ENCODE measurements at places on chromosomes 4 and X.

DNA sequence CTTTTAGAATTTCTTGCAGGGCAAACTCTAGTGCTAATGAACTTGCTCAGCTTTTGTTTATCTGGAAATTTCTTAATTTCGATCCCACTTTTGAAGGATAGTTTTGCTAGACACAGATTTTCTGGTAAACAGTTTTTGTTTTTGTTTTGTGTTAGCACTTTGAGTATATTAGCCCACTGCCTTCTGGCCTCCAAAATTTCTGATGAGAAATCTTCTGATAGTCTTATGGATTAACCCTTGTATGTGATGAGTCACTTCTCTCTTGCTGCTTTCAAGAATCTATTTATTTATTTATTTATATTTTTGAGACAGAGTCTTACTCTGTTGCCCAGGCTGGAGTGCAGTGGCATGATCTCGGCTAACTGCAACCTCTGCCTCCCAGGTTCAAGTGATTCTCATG lies 27.0 kb upstream of the GIMD1 start:
- no peak for DNase-seq

DNA sequence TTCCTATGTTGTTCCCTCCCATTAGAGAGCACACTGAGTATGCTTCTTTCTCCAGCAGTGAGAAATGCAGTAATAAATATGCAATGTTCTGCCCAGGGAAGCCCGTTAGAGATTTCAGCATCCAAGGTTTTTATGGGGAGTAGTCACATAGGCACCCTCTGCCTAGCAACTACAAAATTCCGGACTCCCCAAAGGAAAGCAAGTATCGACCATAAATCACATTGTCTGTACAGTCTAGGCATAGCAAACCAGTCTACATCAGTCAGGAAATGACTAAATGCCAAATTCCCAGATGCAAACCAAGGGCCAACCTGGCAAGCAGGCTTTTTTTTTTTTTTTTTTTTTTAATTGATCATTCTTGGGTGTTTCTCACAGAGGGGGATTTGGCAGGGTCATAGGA lies 34.8 kb downstream of the GPR101 start:
- DNase-seq, result no peak

DNA sequence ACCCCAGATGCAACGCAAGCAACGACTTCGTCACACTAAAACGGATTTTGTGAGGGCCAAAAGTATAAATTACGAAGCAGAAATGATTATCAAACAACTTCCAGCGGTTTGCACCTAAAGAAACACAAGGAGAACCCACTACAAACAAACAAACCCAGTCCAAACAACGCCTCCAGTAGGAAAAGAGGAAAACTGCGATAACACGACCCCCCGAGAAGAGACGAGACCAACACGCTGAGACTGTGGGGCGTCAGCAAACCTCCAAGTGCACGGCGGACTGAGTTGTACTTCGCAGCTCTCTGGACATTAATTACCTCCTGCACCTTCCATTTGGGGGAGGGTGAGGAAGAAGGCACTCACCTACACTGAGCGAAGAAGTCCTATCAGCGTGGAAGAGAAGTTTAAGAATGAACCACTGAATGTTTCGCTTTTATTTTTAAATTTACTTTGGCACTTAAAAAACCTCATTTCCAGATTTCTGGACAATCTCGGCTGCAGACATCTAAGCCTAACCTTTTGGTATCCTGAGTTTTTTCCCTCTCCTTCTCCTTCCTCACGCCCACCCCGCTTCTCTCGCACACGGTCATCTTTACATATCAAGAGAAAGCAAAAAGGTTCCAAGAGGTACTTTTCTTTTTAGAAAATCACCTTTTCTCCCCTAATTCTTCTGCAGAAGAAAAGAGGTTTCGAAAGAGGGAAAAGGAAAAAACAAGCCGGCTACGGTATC lies at the start of gene MAB21L2:
MAB21L2 (plus strand) TSS at position 6 of the 727 bp plus-strand sequence. CDS start 879 bp downstream, outside the sequence.
- DNase-seq, result no peak

DNA sequence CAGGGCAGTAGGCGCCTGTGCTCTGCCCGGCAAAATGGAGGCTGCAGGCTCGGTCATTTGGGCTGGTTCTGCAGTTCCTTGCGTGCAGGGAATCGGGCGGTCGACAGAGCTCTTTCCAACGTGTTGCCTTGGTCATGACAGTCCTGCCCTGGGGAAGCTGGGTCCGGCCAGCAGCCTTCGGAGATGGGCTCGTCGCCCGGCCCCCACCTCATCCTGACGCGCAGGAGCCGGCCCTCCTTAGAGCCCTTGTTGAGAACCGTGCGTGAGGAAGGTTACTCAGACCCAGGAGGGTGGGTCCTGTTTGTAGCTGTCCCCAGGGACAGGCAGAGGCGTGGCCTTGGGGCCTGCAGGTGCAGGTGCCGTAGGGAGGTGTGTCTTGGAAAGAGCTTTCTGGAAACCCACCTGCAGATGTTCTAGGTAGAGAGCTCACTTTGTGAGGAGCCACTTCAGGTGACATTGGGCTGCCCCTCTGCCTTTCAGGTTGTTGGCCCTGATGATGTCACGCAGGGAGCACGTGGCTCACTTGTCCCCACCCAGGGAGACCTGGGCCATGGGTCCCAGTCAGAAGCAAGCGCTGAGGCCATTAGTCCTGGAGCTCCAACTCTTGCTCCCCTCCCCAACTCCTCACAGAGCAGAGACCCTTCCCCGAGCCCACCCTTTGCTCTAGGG lies 15.2 kb upstream of the HGFAC start:
- DNase-seq, result no peak

- no peak for DNase-seq
These were observed 190.5 kb upstream of the GALNTL6 start for GRCh38 chr4:171622729-171623128.

GRCh38 chr4:142474398-142475087 lies 371.6 kb downstream of the INPP4B start:
- no peak for DNase-seq

- no peak for DNase-seq
These were observed 284.2 kb downstream of the RCHY1 start for GRCh38 chr4:75229806-75230570.

- DNase-seq, result no peak
These were observed 4.7 kb upstream of the ASB5 start for GRCh38 chr4:176273736-176274135.

GRCh38 chr4:141576585-141577110 lies 59.7 kb upstream of the IL15 start:
- no peak for DNase-seq

DNA sequence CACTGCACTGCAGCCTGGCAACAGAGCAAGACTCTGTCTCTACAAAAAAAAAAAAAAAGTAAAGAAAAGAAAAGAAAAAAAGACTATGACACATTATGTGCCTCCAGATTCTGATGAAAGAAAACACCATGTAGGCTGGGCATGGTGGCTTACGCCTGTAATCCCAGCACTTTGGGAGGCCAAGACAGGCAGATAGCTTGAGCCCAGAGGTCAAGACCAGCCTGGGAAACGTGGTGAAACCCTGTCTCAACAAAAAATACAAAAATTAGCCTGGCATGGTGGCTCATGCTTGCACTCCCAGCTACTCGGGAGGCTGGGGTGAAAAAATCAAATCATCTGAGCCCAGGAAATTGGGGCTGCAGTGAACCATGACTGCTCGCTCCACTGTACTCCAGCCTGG lies 19.4 kb downstream of the THOC2 start:
- DNase-seq, result no peak

- no peak for DNase-seq
These were observed 11.3 kb downstream of the UCHL1 start for GRCh38 chr4:41267997-41268396.

DNA sequence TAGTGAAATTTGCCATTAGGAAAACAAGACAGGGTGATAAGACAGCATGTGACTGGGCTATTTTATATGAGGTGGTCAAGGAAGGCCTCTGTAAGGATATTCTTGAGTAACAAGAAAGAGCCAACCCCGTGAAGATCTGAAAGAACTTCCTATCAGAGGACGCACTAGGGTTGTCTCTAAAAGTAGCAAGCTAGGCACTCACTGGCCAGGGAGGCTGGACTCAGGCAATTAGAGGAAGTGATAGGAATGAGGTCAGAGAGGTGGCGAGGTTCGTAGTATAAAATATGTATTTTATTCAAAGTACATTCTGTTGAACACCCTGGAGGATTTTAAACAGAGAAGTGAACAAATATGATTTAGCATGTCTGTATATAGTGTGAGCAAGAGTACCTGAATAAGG lies 4.6 kb downstream of the BMPR1B start:
- DNase-seq, result no peak

GRCh38 chr4:156999175-156999517 lies 27.5 kb upstream of the PDGFC start:
- no peak for DNase-seq

DNA sequence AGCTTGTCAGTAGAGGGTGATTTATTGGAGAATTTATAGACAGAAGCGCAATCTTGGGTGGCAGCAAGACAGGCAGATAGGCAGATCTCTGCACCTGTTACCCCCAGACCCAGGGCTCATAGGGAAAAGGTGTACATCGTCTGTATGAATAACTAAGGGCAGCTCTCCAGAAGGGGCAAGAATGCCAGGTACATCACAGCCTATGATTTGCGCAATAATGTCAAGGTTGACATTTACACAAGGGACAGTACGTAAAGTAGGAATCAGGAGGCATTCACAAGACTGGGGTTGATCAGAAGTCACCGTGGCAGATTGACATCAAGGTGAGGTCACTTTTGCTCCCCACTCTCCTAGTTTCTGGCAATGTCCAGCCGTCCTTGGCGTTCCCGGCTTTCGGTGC lies 524.1 kb downstream of the TRIML1 start:
- DNase-seq, result no peak

GRCh38 chrX:134849390-134849789 lies 141.4 kb upstream of the SMIM10 start:
- DNase-seq, result no peak

DNA sequence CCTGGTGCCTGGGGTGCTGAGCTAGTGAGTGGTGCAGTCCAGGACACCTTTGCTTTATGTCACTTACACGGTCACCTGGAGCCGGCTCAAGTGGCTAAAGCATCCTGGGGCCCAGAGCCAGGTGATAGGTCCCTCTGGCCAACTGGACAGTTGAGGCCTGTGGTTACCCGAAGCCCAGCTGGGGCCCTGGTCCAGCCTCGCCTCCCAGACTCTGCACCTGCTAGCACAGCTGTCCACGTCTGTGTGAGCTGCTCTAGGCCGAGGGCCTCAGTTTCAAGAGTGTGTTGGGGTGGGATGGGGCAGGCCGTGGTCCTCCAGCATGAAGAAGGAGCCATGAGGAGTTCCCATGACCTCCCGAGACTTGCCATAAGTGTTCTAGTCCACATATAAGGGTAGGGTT lies 7.7 kb upstream of the ADD1 start:
- peak; percentile 1 for DNase-seq

GRCh38 chr4:78588894-78589545 lies 37.5 kb downstream of the ANXA3 start:
- no peak for DNase-seq

DNA sequence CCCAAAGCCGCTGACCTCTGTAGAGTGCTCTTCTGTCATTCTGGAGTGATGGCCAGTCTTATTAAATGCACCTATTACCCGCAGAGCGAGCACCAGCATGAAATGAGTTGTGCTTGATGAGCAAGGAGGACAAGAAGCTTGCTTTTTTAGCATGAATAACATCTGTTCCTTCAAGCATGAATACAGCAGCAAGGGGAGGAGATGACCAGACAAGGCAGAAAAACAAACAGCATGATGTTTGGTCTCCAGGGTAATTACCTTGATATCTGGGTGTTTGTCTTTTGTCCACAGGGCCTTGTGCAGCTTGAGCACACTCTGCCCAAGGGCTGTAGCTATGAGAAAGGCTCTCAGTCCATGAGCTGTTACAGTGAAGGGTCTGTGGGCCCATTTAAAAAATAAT lies 324.8 kb upstream of the DDX53 start:
- no peak for DNase-seq

GRCh38 chr4:126541820-126542219 lies 1090.9 kb upstream of the INTU start:
- no peak for DNase-seq

- DNase-seq, result no peak
These were observed 756.9 kb downstream of the FAT4 start for GRCh38 chr4:126071346-126072333.

DNA sequence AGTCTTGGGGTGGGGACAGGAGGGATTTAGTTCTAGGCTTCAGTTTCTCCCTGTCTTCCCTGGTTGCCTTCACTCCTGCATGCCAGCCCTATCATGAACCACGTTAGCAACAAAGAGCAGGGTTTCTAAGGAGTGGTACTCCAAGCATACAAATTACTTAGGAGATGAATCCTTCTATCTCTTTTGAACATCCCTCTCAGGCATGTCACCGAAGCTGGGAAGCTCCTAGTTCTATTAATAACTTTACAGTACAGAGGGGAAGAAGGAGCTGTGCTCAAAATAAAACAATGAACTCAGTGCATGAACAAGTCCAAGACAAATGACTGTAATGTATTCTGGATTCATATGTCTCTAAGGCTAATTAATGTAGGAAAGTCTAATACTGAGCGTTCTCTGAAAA lies 450.6 kb upstream of the RASGEF1B start:
- DNase-seq, result no peak

- no peak for DNase-seq
These were observed 1.5 kb downstream of the GSX2 start for GRCh38 chr4:54101190-54102041.

DNA sequence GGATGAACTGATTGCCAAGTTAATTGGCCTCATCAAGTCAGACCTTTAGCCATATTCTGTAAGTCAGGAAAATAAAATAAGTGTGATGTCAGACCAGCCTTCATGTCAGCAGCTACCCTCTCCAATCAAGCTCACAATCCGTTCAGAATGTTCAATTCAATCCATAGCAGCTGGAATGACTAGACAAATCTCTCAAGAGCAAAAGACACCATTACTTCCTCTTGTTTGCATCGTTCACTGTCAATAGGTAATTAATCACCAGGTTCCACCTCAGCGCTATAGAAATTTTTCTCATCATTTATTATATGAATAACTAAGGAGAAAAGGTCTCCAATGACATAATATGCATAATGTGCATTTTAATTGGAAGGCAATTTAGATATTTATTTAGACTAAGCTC lies 321.0 kb upstream of the GRIA3 start:
- no peak for DNase-seq

GRCh38 chrX:9282325-9282724 lies 182.5 kb upstream of the TBL1X start:
- no peak for DNase-seq

GRCh38 chrX:42242004-42242403 lies 318.6 kb upstream of the CASK start:
- DNase-seq, result no peak

DNA sequence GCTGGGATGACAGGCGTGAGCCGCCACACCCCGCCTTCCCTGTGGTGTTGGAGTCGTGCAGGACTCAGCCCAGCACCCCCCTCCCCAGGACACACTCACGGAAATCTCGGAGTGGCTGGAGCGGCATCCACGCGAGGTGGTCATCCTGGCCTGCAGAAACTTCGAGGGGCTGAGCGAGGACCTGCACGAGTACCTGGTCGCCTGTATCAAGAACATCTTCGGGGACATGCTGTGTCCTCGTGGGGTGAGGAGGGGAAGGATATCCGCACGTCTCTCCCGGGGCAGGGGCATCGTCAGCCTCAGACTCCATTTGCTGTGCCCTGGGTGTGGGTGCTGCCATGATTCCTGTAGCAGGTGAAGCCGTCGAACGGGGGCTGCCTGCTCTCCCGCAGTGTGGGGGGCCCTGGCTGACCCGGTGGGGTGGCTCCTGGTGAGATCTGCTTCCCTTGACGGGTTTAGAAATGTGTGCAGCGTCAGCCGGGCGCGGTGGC lies 10.3 kb downstream of the PLCXD1 start:
- no peak for DNase-seq
